ENCODE measurements at places on chromosomes 7 and 10.

DNA sequence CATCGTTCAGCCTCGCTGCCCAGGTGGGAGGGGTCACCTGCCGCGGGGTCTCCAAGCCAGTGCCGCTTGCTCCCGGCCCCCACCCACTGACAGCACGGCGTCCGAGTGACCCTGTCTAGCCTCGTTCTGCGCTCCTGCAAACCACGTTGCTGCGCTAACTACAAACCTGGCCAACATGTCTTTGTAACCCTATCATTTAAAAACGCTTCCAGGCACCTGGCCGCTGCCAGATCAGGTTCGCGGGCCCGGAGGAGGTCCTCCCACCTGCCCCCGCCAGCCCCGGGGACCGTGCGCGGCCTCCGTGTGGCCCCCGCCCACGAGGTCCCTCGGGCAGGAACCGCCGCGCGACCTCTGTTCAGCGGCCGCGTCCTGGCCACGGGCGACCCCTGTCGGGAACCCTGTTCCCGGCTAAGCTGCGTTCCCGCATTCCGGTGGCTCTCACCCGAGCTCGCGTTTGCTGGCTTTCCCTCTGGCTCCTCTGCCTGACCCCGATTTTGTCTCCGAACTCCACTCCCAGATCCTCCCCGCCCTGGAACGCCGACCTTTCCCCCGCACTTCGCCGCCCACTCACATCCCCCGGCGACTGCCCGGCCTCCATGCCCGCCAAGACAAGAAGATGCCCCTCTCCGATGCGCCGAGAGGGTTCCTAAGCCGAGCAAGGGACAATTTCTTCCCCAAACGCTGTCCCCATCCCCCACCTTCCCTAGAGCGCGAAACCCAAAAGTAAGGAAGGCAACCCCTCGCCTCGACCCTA is 2.4 kb downstream of the SFMBT2 start:
- DNase-seq: peak; percentile 65

- no peak for DNase-seq
These were observed 34.5 kb upstream of the C10orf120 start for GRCh38 chr10:122733931-122734665.

- no peak for DNase-seq
These were observed 108.3 kb downstream of the NKX6-2 start for GRCh38 chr10:132677473-132678227.

DNA sequence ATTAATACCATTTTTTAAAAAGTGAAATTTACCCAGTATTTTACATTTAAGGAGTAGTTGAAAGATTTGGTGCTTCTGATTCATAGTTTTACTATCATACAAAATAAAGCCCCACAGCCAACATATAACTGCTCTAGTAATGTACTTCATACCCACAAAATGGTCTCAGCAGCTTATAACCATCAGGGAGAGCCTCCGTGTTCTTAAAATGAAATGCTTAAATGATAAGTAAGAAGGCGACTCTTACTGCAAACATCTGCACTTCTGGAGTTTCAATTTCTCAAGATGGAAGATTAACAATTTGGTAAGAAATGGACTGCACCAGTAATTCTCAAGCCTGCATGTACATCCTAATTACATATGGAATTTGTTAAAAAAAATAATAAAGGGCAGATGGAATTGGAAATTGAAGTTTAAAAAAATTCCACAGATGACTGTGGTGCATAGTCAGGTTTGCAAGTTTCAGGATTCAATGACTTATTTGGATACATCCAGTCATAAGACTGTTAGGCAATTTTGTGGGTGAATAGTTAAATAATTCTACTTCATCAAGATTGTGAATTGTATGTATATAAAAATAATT is 461.0 kb downstream of the KIF20B start:
- no peak for DNase-seq

DNA sequence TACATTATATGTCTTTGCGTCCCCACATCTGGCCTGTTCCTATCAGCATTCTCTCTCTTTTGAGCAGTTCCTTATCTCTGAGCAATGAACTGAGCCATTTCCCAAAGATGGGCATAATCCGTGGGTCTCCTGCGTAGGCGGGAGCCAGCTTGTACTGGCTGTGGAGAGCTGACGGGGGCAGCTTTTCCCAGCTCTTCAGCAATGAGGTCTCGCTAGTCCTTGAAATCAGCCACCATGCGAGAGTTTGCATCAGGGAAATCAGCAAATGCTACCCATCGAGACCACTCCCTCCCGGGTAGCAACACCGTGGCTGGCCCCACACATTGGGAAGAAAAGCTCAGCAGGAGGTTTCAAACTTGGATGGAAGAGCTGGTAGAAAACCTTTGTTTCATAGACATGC is 51.9 kb upstream of the FAM180A start:
- DNase-seq: no peak

DNA sequence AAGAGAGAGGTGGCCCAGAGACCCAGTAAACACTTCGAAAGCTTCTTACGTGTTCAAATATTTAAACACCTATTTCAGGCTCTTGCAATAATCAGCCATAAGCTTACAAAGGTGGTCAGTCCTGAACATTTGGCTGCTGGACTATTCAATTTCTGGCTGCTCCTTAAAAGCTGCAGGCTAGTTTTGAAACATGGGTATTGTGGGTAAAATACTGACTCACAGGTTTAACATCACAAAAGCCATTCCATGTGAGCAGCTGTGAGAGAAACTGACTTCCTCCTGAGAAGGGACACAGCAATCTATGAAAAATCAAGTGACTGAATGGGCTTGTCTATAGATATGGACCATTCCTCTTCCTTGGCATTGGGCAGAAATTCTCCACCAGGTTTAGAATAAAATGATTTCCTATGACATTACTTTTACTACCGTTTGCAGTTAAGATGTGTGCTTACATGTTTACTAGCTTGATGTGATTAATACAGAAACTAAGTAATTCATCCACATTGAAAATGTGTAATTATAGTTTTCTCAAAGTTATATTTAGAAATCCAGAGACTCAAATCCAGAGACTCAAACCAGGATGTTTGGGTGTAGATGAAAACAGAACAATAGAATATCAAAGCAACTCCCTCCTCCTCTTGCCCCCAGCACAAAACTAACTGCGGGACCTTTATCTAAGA is 252.3 kb downstream of the GATA3 start:
- DNase-seq: no peak

DNA sequence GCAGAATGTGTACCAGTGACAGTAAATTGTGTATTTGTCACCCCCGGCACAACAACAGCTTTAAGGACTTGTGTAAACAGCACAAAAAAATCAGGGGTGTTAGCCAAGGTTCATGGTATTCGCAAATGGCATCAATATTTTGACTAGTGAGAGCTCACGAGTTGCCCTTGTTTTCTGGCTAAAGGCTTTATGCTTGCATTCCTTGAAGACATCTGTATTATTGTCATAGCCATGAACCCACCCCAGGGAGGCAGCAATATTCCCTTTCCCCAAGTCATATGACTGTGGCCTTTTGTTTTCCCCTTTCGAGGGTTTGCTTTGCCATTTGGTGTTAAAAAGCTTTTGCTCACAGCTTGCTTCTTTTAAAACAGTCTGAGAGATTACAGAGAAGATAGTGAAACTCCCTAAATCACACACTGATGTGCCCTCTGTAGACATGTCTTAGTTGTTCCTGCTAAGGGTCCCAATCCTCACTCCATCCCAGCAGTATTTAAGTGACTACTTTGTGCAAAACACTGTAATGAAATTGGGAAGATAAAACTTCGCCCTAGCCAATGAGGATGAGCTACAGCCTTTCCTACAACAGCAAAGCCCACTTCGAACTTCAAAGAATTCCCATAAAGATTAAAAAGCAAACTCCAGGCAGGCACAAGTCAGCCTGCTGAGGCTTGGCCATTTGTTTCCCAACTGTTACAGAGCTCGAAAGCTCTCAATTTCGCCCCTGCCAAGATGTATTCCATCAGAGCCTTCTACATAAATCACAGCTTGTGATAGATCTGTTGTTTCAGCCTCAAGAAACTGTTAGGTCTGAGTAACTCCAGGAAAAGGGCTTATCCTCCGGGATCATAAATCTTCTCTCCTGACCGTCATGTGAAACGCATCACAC is 172.3 kb downstream of the ADAM12 start:
- DNase-seq: no peak

DNA sequence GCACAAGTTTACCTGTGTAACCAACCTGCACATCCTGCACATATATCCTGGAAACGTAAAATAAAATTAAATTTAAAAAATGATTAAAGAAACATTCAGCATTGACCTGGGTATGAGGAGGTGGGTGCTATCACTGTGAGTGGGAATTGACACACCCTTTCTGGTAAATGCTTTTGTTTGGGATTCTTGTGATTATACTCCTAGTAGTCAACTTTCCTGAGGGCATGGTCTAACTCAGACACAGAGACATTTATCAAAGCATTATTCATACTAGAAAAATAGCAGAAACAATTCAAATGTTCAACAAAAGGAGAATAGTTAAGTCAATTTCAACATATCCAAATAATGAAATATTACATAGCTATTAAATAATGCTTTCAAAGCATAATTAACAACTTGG is 44.2 kb downstream of the CNNM2 start:
- no peak for DNase-seq

DNA sequence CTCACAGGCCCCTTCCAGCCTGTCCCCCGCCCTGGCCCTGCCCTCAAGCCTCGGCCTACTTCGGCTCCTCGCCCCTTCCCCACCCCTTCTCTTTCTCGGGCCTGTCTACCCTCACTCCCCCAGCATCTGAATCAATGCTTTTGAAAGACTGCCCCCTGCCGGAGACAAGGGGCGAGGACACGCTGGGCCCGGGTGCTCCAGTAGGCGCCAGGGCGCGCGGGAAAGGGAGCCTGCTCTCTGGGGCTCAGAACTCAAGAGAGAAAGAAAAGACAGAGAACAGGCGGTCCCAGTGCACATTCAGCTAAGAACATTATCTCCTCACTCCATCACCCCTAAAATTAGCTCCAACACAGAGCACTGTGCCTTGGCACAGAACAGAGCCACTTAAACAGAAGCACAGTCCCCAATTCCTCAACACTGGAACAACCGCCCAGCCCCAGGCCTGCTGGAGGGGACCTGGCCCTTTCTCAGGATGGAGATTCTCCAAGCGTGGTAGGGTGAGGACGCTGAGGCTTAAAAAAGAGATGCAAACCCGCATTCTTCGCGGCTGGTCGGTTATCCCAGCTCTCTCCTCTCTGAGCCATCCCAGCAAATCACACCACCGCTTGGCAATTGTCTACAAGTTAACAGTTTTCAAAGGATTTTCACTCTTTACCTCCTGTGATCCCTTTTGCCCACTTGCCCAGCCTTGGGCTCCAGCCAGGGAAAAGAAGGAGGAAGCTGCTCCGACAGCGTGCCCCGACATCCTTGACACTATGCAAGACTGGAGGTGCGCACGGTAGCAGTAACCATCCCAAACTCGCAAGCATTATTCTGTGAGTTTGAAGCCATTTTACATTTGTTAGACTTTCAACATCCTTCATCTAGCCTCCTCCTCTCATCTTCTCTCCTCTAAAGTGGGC is 2.1 kb downstream of the GIGYF1 start:
- DNase-seq: peak; percentile 88

GRCh38 chr7:80213814-80214213 is 79.2 kb downstream of the GNAI1 start:
- no peak for DNase-seq

GRCh38 chr7:82091126-82091684 is 321.4 kb upstream of the HGF start:
- no peak for DNase-seq

GRCh38 chr10:13712837-13713581 is 126.2 kb downstream of the PRPF18 start:
- peak; percentile 34 for DNase-seq

DNA sequence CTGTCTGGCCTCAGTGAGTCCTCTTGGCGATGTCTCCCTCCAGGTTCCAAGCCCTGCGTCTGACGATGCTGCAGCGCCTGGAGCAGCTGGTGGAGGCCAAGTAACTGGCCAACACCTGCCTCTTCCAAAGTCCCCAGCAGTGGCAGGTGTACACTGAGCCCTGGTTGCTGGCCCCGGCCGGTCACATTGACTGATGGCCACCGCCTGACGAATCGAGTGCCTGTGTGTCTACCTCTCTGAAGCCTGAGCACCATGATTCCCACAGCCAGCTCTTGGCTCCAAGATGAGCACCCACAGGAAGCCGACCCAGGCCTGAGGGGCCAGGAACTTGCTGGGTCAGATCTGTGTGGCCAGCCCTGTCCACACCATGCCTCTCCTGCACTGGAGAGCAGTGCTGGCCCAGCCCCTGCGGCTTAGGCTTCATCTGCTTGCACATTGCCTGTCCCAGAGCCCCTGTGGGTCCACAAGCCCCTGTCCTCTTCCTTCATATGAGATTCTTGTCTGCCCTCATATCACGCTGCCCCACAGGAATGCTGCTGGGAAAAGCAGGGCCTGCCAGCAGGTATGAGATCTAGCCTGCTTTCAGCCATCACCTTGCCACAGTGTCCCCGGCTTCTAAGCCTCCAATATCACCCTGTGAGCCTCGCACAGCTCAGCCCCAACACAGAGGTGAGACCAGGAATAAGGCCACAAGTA is 7.3 kb upstream of the ZNF22 start:
- peak; percentile 7 for DNase-seq

DNA sequence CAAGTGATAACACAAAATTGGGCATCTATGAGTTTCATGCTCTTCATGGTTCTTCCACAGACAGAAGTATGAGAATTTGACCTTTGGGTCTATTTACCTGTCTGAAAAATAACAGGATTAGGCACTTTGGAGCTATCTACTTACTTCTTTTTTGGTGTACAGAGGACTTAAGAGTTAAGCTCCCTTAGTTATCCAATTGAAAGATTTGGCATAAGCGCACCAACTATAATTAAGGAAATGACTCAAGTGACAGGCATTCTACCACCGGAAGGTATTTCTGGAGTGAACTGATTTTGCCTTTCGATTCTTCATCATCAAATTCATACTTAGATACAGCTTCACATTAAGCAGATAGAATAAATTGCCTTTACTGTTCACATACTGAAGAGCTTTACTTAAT is 43.9 kb downstream of the IFIT5 start:
- DNase-seq: no peak

GRCh38 chr10:50431133-50431532 is 179.8 kb upstream of the ASAH2 start:
- DNase-seq: no peak

DNA sequence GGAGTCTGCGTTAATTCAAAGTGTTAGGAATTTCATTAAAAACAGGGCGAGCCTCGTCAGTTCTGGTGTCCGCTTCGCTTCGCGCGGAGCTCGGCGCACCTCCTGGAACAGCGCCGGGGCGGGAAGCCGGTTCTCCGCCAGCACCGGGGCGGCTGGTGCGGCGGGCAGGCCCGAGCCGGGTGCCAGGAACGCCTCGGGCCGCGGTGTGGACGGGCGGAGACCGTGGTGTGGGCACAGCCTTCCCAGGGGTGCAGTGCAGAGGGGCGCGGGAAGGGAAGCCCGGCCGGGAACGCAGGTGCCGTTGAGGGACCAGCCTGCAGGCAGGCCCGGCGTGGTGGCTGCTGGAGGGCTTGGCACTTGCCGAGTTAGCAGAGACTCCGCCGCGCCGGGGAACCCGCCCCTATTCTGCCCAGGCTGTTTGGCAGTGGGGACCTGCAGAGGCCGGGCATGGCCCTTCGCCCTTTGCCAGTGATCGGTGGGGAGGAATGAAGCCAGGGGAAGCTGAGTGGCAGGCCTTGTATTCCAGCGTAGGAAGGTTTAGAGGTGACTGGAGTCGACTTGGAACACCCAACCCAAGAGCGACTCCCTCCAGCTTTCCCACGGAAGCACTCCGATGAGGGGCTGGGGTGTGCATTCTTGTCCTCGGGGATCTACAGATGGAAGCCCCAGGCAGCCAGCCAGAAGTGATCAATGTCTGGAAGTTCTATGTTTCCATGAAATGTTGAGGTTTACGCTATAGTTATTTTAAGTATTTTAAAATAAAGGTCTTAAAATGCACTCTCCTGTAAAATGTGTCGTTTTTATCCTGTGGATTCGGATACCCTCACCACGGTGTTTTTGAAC is 945 bp upstream of the RHEB start:
- DNase-seq: peak; percentile 51

- DNase-seq: peak; percentile 66
These were observed 43.4 kb downstream of the LDB3 start for GRCh38 chr10:86711513-86712316.

All from activated CD4-positive, alpha-beta memory T cell treated with anti-CD3 and anti-CD28 coated beads for 36 hours (primary cell).